ENCODE measurements at places on chromosomes 3 and 15.

- no peak for DNase-seq
Measured at GRCh38 chr3:61181874-61182273, 69.4 kb downstream of the FHIT start.

GRCh38 chr3:60573494-60573893, 677.8 kb downstream of the FHIT start:
- no peak for DNase-seq

DNA sequence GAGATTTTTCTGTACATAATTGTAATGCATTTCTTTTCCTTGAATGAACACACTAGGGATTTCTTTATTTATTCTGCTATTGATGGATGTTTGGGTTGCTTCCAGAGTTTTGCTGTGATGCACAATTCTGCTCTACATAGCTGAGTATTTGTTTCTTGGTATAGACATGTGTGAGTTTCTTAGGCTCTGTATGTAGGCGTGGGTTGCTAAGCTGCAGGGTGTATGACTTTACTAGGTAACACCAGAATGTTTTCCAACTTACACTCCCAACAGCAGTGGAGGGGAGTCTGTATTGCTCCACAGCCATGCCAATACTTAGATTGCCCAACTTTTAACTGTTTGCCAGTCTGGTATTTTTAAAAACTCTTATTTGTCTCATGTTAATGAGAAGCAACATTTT, 155.5 kb upstream of the TNIK start:
- DNase-seq: no peak

DNA sequence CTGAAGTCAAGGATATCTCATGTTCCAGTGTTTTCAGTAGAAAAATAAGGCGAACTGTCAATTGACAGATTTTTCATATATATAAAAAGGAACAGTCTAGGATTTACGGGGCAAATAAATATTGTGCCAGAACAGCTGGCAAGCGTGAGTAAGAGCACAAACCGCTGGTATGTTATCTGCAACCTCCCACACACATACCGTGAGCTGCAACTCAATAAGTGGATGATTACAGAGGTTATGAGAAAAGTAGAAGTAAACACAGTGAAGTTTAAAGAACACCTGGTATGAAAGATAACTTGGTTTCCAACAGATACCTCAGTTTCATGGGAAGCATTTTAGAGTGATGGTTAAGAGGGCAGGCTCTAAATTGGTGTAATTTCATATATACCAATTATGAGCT, 733.4 kb downstream of the TUSC7 start:
- DNase-seq: no peak

DNA sequence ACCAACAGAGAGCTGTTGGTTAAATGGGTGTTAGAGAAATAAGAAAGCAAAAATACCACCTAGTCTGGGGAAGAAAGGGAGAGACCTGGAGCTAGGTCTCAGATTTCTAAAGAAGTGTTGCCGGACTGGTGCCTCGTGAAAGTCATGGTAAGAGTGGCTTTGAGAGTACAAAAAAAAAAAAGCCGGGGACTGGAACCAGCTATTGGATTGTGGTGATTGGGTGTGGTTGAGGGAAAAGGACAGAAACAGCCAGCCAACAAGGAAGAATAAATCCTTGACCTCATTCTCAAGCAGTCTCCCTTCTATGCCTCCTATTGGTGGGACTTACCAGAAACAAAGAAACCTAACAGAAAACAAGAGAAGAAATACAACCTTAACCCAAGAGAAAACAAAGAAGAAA, 346.4 kb upstream of the KCNMB2 start:
- no peak for DNase-seq

- no peak for DNase-seq
Measured at GRCh38 chr3:121747976-121748375, 1.6 kb downstream of the GOLGB1 start.

GRCh38 chr3:21524133-21524532, 226.9 kb downstream of the ZNF385D start:
- no peak for DNase-seq

GRCh38 chr3:129607391-129608068, 1.1 kb upstream of the PLXND1 start:
- DNase-seq: no peak

- DNase-seq: no peak
Measured at GRCh38 chr3:174332391-174332790, 526.7 kb upstream of the NAALADL2 start.
